HCT116 (cell line): ENCODE measurements at places on chromosomes 12 and 14.

- H3K4me3 ChIP-seq: peak overlapping the region; percentile 61
- no peaks in the 10 kb centered on the region for H3K36me3 ChIP-seq
- no peak overlapping the region for H3K27ac ChIP-seq
- H3K4me1 ChIP-seq: peaks cover 21% of the 10 kb centered on the region
- H3K27me3 ChIP-seq: no peaks in the 10 kb centered on the region
Observed at GRCh38 chr12:119990382-119990874, 1.4 kb downstream of the BICDL1 start.

DNA sequence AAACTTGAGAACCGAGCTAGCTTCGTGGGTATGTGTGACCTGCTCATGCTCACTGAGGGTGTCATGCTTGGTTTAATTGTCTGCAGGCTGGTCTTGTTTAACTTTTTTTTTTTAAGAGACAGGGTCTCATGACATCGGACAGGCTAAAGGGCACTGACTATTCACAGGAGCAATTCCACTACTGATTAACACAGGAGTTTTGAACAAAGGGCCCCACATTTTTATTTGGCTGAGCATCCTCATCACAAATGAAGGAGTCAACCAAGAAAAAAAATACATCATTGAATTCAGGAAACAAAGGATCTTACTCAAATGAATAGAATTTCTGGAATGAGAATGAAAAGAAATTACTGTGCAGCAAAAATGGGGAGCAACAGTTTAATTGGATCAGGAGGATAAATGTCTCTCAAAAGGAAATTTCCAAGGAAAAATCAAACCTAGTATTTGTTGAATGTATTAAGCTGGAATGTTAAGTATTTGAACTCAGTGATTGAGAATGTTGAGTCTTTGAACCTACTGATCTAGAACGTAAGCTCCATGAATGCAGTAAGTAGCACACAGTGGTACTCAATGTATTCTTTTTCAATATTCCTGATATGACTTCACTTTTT, 20.8 kb upstream of the PYROXD1 start:
- no peaks in the 10 kb centered on the region for H3K36me3 ChIP-seq
- H3K4me3 ChIP-seq: no peak overlapping the region
- DNase-seq: no peak
- no peak overlapping the region for H3K27ac ChIP-seq

DNA sequence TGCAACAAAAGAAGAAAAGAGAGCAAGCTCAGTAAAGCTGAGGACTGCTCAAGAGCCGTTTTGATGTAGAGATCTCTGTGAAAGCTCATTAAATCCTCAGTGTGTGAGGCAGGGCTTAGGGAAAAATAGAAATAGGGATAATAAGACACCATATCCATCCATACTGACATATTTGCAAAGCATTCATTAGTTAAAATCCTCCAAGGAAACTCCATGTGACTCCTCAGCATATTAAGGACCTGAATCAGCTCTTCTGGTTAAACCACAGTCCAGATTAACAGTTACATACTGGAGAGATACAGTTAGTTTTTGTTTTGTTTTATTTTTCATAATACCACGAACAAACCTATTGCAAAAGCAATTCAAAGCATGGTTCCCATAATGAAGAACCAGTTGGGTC, 288.2 kb downstream of the PAWR start:
- no peaks in the 10 kb centered on the region for H3K27me3 ChIP-seq
- no peak for DNase-seq
- no peak overlapping the region for H3K27ac ChIP-seq
- H3K4me3 ChIP-seq: no peak overlapping the region

DNA sequence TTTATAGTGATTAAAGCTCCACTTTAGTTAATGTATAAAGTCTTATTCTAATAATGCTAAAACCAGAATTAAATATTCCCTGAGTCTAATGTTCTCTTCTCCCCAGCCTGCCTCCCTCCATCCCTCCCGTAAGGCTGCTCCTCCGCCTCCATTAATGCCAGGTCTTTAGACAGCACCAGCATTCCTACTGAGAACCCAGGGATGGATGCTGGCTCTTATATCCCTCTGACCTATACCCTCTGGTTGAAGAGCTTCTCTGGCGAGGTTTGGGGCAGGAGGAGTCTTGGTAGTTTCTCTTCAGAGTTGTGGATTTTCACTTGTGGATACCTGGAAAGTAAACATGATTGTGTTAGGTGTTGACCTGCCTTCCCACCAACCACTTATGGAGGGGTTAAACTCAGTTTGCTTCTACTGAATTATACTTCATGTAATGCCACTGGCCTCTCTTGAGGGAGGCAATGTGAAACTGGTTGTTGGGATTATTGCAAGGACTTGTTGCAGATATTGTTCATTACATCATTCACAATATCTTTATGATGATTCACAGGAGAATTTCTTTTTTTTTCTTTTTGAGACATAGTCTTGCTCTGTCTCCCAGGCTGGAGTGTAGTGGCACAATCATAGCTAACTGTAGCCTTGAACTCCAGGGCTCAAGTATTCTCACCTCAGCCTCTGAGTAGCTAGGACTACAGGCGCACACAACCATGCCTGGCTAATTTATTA, 11.1 kb upstream of the SMAGP start:
- no peaks in the 10 kb centered on the region for H3K36me3 ChIP-seq
- H3K4me1 ChIP-seq: no peaks in the 10 kb centered on the region
- no peak overlapping the region for H3K27ac ChIP-seq
- DNase-seq: no peak

- no peaks in the 10 kb centered on the region for H3K4me1 ChIP-seq
- H3K27me3 ChIP-seq: no peaks in the 10 kb centered on the region
- no peak overlapping the region for H3K27ac ChIP-seq
- no peak overlapping the region for H3K4me3 ChIP-seq
- no peak for DNase-seq
Observed at GRCh38 chr14:38505973-38506249, 250.0 kb upstream of the CLEC14A start.

DNA sequence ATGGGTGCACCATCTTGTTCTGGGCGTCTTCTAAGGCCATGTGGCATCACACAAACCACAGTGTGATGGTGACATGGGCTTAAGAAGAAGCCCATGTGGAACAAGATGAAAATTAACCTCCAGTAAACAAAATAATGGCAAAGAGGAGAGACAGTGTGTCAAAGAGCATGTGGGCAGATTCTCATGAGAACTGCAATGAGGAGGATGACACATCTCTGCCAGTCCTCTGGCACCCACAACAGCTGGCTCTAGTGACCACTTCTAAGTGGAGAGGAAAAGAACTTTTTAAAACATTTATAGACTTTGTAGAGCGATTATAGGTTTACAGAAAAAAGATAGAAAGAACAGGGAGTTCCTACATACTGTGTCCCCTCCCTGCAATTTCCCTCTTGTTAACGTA, 401.4 kb downstream of the ATP23 start:
- H3K36me3 ChIP-seq: no peaks in the 10 kb centered on the region
- no peaks in the 10 kb centered on the region for H3K4me1 ChIP-seq
- no peaks in the 10 kb centered on the region for H3K27me3 ChIP-seq

DNA sequence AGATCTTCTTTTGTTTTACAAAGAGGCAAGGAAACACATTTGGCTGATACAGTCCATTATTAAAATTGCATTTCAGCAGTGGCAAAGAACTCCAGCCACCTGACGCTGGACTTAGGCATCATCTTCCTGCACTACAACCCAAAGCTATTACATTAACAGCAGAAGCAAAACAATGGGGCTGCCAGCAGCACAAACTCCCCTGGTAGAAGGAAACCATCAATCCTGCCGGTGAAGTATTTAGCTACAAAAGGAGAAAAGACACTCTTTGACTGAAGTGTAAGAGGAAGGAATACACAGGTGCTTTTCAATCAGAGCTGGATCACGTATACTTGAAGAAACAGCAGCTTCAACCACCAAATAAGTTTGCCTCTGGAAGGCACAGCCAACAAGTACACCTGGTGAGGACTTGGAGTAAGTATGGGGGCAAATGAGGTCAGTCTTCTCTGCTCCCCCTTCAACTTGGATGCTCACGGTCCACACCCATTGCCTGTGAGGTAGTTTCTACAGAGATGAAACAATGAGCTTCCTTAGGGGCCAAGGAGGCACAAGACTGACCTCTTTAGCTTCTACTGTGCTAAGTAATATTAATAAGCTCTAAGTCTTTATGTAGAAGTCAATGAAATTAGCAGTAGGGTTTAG, 125.9 kb upstream of the FOXN3 start:
- no peak overlapping the region for H3K4me3 ChIP-seq
- no peaks in the 10 kb centered on the region for H3K4me1 ChIP-seq
- no peak overlapping the region for H3K27ac ChIP-seq
- H3K27me3 ChIP-seq: peaks cover 5% of the 10 kb centered on the region; the same call in 1 of the 2 replicates

- H3K4me3 ChIP-seq: no peak overlapping the region
- H3K27ac ChIP-seq: no peak overlapping the region; the same call in 1 of the 2 replicates
- no peaks in the 10 kb centered on the region for H3K36me3 ChIP-seq
Observed at GRCh38 chr12:132474237-132474741, 15.7 kb upstream of the FBRSL1 start.

DNA sequence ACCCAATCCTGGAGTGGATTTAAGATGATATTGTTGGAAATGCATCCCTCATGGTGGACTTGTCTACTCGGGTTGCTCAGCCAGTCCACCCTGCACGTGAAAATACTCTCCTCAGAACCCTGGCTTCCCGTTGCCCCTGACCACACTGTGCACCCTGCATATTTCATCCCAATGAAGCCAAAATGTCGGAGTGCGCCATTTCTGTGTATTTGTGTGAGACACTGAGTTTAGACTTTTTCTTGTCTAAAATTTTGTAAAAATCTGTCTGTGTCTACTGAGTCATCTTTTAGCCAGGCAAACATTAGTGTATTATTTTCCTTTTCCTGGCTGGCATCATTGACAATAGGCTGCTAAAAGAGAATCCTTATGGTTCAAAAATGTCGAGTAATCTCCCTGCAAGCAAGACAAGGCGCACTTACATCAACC, 485 bp upstream of the PNMA1 start:
- no peaks in the 10 kb centered on the region for H3K27me3 ChIP-seq
- H3K4me1 ChIP-seq: peaks cover 20% of the 10 kb centered on the region
- peaks cover 14% of the 10 kb centered on the region for H3K36me3 ChIP-seq
- peak overlapping the region; percentile 66 for H3K4me3 ChIP-seq
- DNase-seq: no peak
- H3K27ac ChIP-seq: 0 out of 2 replicates have a peak overlapping the region, but pooled peaks have one; percentile 4
